ENCODE measurements at places on chromosomes 5 and 9. TPM values are rescaled to one million over a fixed set of nuclear protein-coding genes. Genes with fewer than 3 reads are reported as not detected.

Gene RASGRF2
- total RNA-seq, result 2.0 TPM

Gene CORO2A
- under 0.01 TPM for total RNA-seq

Gene BHMT2
- total RNA-seq, result 4.1 TPM

Gene DAB2IP
- total RNA-seq, result 36.7 TPM

Gene OR1K1
- not detected for total RNA-seq

Gene PDLIM4
- total RNA-seq, result 12.3 TPM
